Activated naive CD4-positive, alpha-beta T cell treated with anti-CD3 and anti-CD28 coated beads for 36 hours (primary cell): ENCODE measurements at places on chromosomes 4 and X. TPM values are rescaled to one million over a fixed set of nuclear protein-coding genes. Genes with fewer than 3 reads are reported as not detected.
A peak's percentile ranks its signal among the peaks of the same experiment; 100 is the strongest.

- no peak for DNase-seq
These were observed 34.4 kb upstream of the COX18 start for GRCh38 chr4:73103799-73104503.

- no peak for DNase-seq
These were observed 79.5 kb downstream of the PRKG2 start for GRCh38 chr4:81135501-81135900.

- no peak for DNase-seq
These were observed 69.8 kb upstream of the TTC29 start for GRCh38 chr4:147015491-147015890.

GRCh38 chrX:2714551-2714950 is 23.5 kb downstream of the CD99 start:
- peak; percentile 73 for DNase-seq

GRCh38 chr4:97953171-97953941 is 189.9 kb downstream of the STPG2 start:
- DNase-seq, result no peak

DNA sequence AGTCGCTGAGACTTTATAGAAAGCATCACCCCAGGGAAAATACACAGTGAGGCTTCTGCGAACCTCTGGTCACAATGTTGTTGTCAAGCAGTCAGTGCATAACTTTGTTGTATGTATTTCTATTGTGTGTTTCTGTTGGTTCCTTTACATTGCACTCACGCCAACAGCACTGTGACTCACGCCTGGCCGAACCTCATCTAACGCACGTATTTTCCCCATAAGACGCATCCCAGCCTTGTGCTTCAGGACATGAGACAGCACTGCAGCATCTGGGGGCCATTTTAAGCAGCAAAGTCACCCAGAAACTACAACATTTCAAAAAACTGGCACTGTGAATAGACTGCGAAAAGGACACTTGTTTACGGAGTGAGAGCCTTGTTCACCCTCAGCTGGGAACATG is 30.6 kb downstream of the TBL1X start:
- DNase-seq, result no peak

The GAGE12J gene
- total RNA-seq, result not detected

The CFI gene
- total RNA-seq, result not detected

The HMGB3 gene
- total RNA-seq, result 30.8 TPM

The GAB1 gene
- total RNA-seq, result 0.12 TPM

The TMEM47 gene
- total RNA-seq, result not detected
